ENCODE measurements at places on chromosomes 2 and 18. TPM values are rescaled to one million over a fixed set of nuclear protein-coding genes. Genes with fewer than 3 reads are reported as not detected.

Gene LYG2
- total RNA-seq = not detected

Gene PDCD1
- total RNA-seq = not detected

Gene SPP2
- not detected for total RNA-seq

Gene REG3G
- not detected for total RNA-seq

Gene MALT1
- 18.0 TPM for total RNA-seq

Gene MBP
- 3.6 TPM for total RNA-seq

Gene DRC1
- total RNA-seq = under 0.01 TPM

Gene PTPRN
- 3.5 TPM for total RNA-seq

Gene SCYGR4
- not detected for total RNA-seq

Gene SIX3
- not detected for total RNA-seq

Gene SPAG16
- total RNA-seq = 36.0 TPM

Gene PMAIP1
- total RNA-seq = 29.8 TPM

Gene GPR155
- total RNA-seq = 6.4 TPM

Gene MAP2
- total RNA-seq = 51.0 TPM

Gene CD207
- total RNA-seq = not detected

Gene PREPL
- total RNA-seq = 67.2 TPM

Gene GKN1
- total RNA-seq = not detected

Gene RANBP2
- 59.3 TPM for total RNA-seq

Gene FTCDNL1
- 3.6 TPM for total RNA-seq

Gene IL36G
- total RNA-seq = not detected

Gene UGT1A7
- total RNA-seq = not detected

Gene RSAD2
- 1.7 TPM for total RNA-seq

Gene ANKRD30BL
- total RNA-seq = not detected

Gene CIB4
- not detected for total RNA-seq

Gene EFR3B
- total RNA-seq = 0.51 TPM

Gene TMEM163
- total RNA-seq = not detected

Gene ABCA12
- under 0.01 TPM for total RNA-seq

Gene FKBP7
- total RNA-seq = 54.3 TPM

Gene RTP5
- total RNA-seq = not detected

Gene SNORC
- total RNA-seq = 0.83 TPM

Gene PJVK
- 4.3 TPM for total RNA-seq

Gene REG3A
- total RNA-seq = not detected

Gene FAM124B
- not detected for total RNA-seq

Gene NOSTRIN
- total RNA-seq = not detected

Gene BUB1
- total RNA-seq = 3.9 TPM

Gene VRK2
- total RNA-seq = 24.3 TPM

Gene YES1
- total RNA-seq = 49.5 TPM

Gene EGR4
- total RNA-seq = under 0.01 TPM

Gene CSRNP3
- total RNA-seq = 0.66 TPM

Gene EFEMP1
- 615 TPM for total RNA-seq

Gene C2orf78
- total RNA-seq = not detected

Gene FNDC4
- 18.3 TPM for total RNA-seq
